NCI-H1417 treated with DMSO at 0.1 percent for 48 hours (cell line): ENCODE measurements at places on chromosomes 11 and 22.

GRCh38 chr11:696955-697491, 1.4 kb downstream of the TMEM80 start:
- DNase-seq: no peak

GRCh38 chr11:120068114-120068573, 69.8 kb downstream of the TRIM29 start:
- DNase-seq: no peak

DNA sequence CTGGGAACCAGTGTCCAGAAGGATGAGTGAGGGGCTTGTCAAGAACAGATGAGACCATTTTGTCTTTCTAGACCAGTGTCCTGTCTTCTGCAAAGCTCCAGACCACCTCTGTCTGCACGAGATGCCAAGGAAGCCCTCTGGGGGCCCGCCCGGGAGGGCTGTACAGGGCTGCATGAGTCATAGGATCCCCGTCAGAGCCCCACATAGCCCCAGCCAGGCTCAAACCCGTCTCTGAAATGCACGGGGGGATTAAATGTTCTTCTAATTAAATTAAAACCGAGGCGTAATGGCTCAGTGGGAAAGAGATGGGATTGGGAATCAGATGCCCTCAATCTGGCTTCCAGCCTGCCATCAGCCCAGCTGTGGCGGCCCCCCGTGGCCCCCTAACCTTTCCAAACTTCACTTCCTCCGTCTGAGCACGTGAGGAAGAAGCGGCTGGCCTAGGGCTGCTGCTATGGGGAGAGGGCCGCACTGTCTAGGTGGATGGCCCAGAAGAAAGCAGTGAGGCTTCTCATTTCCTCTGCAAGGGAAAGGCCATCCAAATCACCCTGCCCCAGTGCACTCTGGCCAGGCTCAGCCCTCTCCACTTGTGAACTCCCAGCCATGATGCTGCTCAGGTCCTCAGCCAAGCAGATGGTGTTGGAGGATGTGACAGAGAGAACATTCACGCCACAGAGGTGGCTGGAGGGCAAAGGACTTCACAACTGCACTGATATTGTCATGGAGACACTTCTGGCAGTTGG, 32.8 kb downstream of the KCNQ1OT1 start:
- DNase-seq: no peak

- no peak for DNase-seq
Measured at GRCh38 chr22:37599153-37599552, 9.5 kb upstream of the GGA1 start.

DNA sequence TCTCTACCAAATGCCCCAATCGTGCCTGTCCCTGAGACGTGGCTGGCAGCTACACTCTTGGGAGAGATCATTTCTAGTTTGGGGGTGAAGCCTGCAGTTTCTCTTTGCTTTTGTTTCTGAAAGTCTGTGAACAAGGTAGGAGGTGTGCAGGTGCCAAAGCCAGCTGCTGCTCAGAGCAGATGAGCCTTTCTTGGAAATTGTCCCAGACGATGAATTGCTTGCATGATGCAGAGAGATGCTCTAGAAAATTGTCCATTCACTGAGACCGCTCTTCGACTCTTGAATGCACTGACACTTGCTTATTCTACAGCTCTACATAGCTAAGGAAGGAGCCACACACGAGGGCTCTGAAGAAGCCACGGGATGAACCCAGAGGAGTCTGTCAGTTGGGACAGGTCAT, 225.6 kb upstream of the E2F8 start:
- DNase-seq: no peak

DNA sequence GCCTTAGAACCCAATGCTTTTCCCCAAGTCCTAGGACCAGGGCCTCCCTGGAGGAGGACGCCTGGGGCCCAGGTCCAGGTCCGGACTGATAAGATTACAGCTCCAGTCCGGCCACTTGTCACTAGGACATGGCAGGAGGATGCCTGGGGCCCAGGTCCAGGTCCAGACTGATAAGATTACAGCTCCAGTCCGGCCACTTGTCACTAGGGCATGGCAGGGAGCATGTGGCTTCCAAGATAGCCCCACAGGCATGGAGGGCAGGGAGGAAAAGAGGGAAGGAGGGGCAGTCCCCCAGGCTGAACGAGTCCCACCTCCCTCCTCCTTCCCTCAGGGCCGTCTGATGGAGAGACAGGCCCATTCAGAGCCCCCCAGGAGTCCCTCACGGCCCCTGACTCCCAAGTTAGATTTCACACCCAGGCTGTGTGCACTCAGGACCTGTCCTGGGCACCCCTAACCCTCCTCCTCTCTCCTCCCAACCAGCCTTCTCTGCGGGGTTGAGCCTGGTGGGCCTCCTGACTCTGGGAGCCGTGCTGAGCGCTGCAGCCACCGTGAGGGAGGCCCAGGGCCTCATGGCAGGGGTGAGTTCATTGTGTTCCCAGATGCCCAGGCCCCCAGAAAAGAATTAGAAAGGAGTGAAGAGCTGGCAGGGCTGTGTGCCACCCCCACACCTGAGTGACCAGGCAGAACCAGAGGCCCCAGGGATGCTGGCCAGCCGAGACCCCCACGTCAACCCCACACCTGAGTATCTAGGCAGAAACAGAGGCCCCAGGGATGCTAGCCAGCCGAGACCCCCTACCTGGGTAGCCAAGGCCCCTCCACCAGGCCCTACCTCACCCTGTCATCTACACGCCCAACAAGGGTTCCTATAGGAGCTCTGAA, 2.1 kb downstream of the TSPAN32 start:
- DNase-seq: no peak

DNA sequence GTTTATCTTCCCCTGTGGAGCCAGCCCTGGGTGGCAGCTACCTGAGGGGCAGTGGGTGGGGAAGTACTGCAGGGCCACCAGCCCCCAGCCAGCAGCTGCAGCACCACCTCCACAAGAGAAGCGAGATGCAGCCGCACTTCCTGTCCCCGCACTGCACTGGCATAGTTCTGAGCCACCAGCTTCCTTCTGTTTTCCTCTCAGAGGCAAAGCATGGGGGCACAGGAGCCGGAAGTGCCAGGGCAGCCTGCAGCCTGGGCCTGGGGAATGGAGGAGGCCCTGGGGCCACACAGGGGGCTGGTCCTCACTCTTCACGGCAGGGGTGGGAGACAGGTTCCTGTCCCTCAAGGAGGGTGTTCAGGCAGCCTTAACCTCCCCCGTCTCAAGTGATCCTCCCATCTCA, 11.9 kb upstream of the SH3BP1 start:
- no peak for DNase-seq

DNA sequence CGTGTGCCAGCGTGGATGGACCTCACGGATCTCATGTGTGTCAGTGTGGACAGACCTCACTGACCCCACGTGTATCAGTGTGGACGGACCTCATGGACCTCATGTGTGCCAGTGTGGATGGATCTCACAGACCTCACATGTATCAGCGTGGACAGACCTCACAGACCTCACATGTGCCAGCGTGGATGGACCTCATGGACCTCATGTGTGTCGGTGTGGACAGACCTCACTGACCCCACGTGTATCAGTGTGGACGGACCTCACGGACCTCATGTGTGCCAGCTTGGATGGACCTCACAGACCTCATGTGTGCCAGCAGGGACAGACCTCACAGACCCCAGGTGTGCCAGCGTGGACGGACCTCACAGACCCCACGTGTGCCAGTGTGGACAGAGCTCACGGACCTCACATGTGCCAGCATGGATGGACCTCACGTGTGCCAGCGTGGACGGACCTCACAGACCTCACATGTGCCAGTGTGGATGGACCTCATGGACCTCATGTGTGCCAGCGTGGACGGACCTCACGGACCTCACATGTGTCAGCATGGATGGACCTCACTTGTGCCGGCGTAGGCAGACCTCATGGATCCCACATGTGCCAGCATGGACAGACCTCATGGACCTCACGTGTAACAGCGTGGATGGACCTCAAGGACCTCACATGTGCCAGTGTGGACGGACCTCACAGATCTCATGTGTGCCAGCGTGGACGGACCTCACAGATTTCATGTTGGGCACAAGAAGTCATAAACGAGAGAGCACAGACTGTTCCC, 18.2 kb downstream of the TTLL8 start:
- no peak for DNase-seq

- no peak for DNase-seq
Measured at GRCh38 chr11:96055706-96056387, 131.9 kb upstream of the MTMR2 start.

GRCh38 chr22:42258126-42258525, 12.3 kb downstream of the TCF20 start:
- no peak for DNase-seq

DNA sequence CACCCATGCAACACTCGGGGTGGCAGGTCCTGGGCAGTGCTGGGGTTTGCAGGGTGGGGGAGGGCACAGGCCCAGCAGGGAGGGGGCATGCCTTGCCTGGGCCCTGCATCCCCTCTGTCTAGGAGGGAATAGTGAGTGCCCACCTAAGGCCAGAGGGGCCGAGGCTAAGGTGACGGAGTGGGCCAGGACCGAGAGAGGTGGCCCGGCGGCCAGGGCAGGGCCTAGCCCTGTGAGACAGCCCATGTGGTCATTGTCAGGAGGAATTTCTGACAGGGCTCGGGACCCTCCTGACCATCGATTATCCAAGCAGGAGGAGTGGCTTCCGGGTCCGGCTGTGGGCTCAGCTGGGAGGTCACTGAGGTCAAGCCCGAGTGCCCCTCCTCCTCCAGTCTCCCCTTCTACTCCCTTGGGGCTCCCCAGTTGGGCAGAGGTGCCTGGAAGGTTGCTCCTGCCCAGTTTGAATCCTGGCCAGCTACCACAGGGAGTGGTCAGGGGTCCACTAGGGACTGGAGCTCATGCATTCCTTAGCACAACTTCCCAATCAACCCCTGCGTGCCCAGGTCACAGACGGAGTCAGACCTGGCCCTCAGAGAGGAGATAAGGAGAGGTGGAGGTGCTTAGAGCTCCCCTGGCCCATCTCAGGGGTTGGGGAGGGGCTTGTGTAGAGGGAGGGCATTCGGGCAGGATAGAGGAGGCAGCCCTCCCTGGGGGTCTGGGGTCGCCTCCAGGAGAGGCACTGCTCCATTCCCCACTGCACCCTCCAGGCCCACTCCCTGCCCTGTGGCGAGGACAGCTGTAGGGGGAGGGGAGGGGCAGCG, 14.7 kb downstream of the GP1BB start:
- DNase-seq: no peak

DNA sequence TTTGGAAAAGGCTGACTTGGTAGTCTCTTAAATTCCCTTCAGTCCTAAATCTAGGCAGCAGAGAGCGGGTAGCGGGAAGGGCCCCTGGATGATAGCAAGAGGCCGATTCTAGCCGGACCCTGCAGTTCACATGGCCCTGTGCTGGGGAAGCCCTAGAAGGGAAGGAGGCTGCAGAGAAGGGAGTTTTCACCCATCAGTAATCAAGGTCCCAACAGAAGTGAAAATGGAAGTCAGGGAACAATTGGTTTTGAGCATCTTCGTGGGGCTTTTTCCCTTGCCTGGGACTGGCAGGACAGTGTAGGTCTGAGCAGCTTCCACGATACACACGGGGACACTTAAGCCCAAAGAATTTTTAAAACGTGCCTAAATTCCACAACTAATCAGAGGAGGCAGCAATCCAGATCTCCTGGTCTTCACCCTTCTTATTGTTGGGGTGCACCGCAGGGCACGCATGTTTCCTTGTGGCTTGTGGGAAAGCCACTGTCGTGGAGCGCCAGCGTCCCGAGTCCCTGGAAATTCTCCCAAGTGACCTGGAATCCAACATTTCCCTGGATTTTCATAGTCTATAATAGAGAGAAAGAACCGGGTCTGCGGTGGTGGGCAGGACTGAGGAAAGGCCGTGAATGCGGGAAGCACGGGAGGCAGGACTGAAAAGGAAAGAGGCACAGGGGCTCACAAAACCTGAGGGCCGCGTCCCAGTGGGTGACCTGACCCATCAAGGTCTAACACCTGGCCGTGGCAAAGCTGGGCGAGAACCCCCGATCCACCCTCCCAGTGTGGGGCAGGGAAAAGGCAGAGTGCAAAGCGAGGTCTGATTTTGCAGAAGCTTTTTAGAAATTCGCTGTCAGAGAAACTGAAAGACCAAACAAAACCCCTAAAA, 846 bp upstream of the OAF start:
- DNase-seq: no peak

DNA sequence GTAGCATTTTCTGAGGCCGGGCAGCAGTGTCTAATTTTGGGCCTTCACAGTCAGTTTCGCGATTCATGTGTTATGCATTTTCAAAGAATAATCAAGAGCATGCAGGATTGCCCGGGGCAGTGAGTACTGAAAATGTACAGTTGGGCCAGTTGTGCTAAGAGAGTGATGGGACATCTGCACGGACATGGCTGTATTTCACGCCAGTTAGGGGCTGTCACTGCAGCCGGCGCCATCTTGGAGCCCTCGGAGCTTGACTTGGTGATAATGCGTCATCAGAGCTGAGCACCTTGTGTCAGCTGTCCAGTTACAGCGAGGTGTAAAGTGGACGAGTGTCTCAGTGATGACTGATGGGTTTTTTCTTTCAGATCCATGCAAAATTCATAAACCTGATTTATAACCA, 188.9 kb downstream of the TBC1D22A start:
- no peak for DNase-seq

DNA sequence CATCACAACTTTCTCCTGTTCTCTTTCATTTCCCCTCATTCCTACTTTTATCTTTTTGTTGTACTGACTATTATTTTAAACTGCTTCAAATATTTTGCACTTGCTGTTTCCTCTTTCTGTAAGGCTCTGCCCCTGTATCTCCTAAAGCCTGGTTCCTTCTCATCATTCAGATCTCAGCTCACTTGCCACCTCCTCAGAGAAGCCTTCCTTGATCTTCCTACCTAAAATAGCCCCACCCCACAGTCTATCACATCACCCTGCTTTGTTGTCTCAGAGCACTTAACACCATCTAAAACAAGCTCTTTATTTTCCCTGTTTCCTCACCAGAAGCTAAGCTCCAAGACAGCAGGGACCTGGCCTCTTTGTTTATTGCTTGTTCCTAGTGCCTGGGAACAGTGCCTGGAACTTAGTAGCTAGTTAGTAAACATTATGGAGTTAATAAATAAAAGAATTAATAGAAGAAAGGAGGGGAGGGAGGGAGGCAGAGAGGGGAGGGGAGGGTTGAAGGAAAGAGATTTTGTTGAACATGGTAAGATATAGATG, 2.5 kb upstream of the STK33 start:
- no peak for DNase-seq

GRCh38 chr22:23571486-23571885, 8.6 kb downstream of the IGLL1 start:
- DNase-seq: no peak

DNA sequence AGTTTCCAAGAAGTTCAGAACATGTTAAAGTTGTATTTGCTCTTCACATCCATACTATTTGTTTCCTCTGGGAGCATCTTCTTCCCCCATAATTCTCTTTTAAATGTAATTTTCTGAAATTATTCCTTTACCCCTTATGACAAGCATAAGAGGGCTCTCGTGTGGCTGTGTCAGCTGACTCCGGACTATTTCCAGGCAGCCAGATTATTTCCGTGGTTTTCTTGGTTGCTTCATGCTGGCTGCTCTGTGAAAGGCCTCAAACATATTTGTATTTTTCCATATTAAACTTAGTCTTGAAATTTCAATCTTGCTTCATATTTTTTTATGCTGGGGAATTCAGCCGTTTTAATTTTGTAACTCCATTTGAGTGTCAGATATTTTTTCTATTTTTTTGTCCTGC, 2.8 kb upstream of the MMP1 start:
- DNase-seq: no peak

- no peak for DNase-seq
Measured at GRCh38 chr11:102749101-102749722, 24.5 kb upstream of the MMP8 start.
